ENCODE measurements at places on chromosomes 4 and X.

DNA sequence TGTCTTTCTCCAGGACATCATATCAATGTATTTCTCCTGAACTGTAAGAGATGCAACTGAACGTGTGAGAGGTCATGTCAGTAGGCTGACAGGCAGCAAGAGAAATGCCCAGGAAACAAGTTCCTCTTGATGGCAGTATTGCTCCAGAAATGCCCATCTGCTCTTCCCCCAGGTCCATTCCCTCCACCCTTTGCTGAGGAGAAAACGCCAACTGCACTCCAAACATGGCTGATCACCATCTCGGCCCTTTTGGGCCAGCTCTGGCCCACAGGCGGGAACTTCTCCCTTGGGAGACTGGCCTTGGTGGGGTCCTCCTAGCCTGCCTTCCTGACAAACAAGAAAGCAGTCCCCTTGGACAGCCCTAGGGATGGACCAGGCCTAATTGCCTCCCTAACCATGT, 276.5 kb upstream of the AGTR2 start:
- no peak for DNase-seq

GRCh38 chr4:72338060-72338459, 231.0 kb downstream of the ADAMTS3 start:
- no peak for DNase-seq

DNA sequence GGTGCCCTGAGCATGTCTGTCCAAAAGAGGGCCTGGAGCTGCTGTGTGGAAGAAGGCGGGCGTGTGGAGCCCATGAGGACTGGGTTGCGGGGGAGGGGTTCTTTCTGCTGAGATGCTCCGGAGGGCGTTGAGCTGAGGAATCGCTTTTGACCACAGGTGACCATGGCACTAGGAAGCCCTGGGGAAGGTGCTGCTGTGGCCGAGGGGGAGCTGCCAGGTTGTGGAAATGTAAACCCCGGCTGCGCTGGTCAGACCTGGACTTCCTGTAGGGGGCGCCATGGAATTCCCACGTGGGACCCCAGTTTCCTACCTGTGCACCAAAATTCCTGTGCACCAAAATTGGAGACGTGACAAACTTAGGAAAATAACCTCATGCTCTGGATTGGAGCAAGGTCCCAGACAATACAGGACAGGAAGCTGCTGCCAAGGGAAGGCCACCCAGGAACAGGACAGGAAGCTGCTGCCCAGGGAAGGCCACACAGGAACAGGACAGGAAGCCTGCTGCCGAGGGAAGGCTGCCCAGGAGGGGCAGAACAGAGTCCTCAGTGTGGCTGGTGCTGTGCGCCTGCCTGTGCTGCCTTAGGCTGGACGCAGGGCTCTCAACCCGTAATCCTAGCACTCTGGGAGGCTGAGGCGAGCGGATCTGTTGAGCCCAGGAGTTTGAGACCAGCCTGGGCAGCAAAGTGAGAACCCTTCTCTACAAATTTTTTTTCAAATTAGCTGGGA, 28.4 kb upstream of the UVSSA start:
- DNase-seq, result no peak

GRCh38 chrX:47587091-47587891, 5.1 kb downstream of the TIMP1 start:
- no peak for DNase-seq

GRCh38 chr4:121073004-121073435, 685 bp upstream of the NDNF start:
- no peak for DNase-seq

- no peak for DNase-seq
Observed at GRCh38 chrX:55028611-55029010, 2.2 kb downstream of the ALAS2 start.

DNA sequence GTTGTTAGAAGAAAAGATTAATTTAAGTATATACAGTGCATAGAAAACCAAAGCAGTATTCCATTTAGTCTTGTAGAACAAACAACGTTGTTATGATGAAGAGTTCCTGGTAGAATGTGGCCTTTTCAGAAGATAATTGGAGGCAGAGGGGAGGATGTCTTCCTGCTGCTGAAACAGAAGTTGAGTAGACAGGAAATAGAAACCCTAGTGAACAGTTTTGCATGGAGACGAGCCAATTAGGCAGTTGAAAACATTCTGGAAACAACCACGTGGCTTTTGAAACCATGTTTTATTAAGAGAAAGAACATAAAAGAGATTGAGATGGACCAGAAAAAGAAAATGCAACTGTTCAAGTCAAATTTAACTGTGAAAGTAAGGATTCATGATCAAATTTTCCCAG, 325.2 kb downstream of the CAMK2D start:
- DNase-seq, result no peak

GRCh38 chrX:30313322-30313721, 4.1 kb upstream of the NR0B1 start:
- DNase-seq, result no peak

DNA sequence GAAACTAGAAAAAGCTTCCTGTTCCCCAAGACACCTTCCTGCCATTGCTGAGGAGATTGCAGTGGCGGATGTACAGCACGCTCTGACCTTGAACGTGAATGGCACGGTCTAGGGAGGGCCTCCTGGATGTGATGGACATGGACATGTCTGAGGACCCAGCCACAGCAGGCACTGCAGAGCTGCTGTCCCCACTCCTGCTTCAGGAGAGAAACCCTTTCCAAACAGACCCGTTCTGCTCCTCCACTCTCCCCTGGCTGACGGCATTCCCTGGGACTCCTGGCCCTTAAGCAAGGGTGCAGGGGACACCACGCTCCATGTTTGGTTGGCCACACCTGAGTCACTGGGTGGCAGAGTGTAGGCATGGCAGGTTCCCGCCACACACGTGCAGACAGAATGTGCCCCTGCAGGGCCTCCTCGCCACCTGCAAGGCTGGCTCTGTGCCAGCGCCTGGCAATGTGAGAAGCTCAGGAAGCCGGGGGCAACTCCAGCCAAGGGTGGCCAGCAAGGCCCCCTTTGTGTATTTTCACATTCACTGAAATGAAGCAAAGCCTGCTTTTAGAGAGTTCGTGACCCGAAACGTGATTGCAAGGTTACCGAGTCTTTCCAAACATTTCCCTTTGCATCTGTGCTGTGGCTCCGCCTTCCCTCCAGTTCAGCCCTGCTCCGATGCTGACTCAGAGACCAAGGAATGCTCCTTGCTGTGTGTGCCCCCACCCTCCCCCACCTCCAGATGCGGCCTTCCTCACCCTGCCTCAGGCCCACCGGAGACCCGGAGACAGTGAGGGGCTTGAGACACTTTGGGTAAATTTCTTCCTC, 46.1 kb downstream of the HTRA3 start:
- no peak for DNase-seq

DNA sequence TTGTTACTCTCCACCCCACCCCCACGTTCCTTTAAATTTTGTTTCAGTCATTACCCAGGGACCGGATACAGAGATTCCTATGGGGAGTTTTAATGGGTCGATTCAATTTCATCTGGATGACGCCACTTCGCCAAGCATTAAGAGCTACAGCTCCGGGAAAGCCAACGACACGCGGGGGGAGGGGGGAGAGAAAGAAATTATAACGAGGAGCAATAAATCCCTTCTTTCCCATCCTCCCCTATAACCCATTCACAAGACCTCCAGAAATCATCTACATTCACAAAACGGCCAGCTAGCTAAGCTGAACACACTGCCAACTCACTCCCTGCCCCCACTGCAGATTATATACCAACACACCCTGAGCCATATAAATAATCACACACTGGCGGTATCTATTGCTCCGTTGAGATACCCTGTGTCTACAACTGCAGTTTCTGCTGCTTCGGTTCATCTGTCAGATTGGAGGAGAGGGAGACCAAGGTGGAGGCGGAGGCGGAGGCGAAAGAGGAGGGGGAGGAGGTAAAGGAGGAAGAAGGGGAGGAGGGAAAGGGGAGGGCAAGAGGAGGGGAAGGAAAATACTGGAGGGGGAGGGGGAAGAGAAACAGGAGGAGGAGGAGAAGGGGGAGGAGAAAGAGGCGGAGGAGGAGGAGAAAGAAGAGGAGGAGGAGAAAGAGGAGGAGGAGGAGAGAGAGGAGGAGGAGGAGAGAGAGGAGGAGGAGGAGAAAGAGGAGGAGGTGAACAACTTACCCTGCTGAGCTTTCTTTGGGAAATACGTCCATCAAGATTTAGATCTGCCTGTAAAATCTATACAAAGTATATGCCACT, 113.9 kb upstream of the VAMP7 start:
- no peak for DNase-seq

- no peak for DNase-seq
Observed at GRCh38 chrX:126272795-126273497, 106.9 kb upstream of the DCAF12L2 start.

DNA sequence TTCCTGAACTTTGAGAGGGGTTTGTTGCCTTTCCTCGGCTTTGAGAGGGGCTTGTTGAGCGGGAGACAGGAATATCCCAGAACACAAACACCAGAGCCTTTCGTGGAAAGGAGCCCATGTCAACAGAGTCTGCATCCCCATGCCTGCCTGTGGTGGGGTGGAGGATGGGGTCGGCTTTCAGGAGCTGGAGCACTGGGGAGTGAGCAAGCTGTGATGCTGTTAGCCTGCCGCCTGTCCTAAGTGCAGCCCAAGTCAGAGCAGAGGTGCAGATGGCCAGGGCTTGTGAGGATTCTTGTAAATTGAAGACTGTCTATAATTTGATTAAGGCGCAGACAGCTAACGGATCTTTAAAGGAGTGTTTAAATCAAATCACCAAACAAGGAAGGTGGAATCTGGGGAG, 103.3 kb upstream of the ANK2 start:
- no peak for DNase-seq

DNA sequence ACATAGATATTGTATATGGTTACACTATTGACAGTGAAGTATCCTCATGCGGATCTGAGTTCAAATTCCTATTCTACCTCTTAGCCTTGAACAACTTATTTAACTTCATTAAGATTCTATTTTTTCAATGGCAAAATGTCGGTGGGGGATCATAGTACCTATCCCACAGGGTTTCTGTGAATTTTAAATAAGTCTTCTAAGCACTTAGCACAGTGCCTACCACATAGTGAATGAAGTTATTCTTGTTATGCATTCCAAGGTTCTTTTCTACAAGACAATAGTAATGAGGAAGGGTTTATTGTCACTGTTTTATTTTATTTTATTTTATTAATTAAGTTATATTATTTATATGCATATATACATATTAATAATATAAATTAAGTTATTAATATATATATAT, 8.8 kb upstream of the ENAM start:
- no peak for DNase-seq

GRCh38 chrX:47171996-47172395, 21.6 kb upstream of the UBA1 start:
- DNase-seq, result no peak

- DNase-seq, result no peak
Observed at GRCh38 chr4:67104145-67104544, 441.2 kb downstream of the CENPC start.

GRCh38 chr4:157115613-157116335, 39.8 kb downstream of the GLRB start:
- no peak for DNase-seq

DNA sequence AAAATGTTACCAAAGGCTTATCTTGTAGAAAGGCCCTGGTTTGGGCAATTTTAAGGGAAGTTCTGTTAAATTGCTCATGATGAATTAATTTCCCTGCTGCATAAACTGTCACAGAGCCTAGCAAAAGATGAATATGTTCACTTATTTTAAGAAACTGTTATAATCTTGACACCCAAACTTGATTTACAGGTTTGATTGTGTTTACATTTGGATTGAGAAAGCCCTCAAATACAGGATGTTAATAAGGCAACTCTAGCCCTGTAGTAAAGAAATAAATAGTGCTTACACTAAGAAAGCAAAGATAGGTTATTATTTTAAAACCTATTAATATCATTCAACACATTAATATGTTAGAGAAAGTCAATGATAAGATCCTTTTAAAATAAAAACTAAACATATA, 18.3 kb downstream of the GYG2 start:
- DNase-seq, result no peak

DNA sequence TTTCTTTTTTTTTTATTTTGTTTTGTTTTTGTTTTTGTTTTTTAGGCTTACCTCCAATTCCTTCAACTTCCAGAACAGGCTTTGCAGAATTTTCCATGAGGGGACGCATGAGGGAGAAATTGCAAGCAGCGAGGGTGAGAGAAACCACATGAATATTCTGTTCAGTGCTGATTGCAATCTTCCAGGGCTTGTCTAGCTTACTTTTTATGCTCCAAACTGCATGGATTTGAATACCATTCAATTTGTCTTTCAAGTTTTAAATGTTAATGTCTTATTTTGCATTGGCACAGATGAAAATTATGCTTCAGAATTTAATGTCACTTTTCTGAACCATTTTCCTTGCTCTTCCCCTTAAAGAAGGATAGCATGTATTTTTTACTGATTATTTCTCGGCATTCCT, 32.7 kb downstream of the CC2D2A start:
- no peak for DNase-seq

DNA sequence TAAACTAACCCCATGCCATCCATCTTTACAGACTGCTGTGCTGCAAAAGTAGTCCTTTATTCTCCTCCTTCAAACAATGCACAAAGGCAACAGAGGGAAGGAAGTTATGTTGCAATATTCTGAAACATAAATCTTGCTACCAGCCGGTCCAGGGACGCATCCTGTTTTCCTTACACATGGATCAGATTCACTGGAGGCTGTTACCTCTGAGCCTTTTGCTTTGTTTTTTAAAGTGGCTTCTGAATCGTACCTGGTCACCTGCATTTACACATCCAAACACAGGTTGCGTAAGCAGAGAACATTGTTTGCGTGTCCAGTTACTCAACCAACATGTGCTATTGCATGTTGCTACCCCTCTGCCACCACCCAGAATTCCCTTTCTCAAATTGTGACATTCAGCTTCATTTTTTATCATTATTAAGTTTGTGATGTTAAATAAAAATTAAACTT, 8.8 kb downstream of the PPARGC1A start:
- DNase-seq, result no peak

GRCh38 chrX:127888767-127889166, 163.4 kb downstream of the ACTRT1 start:
- DNase-seq, result no peak

- DNase-seq, result no peak
Observed at GRCh38 chr4:184669251-184669650, 19.7 kb downstream of the PRIMPOL start.

Measured in NCI-H1048 (cell line).